ENCODE measurements at places on chromosomes 1 and 21.

- H3K36me3 ChIP-seq = no peaks in the 10 kb centered on the region
- peaks cover 4% of the 10 kb centered on the region for H3K4me1 ChIP-seq
- H3K27ac ChIP-seq = no peak overlapping the region
- peaks cover 1% of the 10 kb centered on the region for H3K27me3 ChIP-seq
- no peak overlapping the region for H3K4me3 ChIP-seq
Observed at GRCh38 chr1:227333423-227333822, 15.1 kb upstream of the CDC42BPA start.

GRCh38 chr1:42334240-42335049 is 590 bp downstream of the FOXJ3 start:
- H3K4me1 ChIP-seq = peaks cover 35% of the 10 kb centered on the region
- H3K4me3 ChIP-seq = peak overlapping the region; percentile 87
- no peak for DNase-seq
- peak overlapping the region; percentile 58 for H3K27ac ChIP-seq
- H3K36me3 ChIP-seq = peaks cover 9% of the 10 kb centered on the region
- H3K27me3 ChIP-seq = no peaks in the 10 kb centered on the region

DNA sequence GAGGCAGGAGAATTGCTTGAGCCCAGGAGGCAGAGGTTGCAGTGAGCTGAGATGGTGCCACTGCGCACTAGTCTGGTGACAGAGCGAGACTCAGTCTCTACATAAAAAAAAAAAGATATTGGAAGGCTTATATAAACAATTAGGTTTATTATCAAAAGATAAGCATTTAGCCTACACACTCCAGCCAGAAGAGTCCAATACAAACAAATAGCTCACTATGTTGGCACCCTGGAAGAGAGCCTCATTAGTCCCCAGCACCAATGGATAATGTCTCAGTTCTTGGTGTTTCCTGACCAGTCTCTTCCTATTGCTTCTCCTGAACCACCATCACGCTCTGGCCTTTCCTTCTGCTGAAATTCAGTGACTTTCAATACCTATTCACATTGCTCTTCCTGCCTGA is 48.6 kb upstream of the ATP1A1 start:
- DNase-seq = no peak
- no peaks in the 10 kb centered on the region for H3K27me3 ChIP-seq
- no peak overlapping the region for H3K27ac ChIP-seq
- H3K36me3 ChIP-seq = no peaks in the 10 kb centered on the region
- peaks cover 37% of the 10 kb centered on the region for H3K4me1 ChIP-seq

DNA sequence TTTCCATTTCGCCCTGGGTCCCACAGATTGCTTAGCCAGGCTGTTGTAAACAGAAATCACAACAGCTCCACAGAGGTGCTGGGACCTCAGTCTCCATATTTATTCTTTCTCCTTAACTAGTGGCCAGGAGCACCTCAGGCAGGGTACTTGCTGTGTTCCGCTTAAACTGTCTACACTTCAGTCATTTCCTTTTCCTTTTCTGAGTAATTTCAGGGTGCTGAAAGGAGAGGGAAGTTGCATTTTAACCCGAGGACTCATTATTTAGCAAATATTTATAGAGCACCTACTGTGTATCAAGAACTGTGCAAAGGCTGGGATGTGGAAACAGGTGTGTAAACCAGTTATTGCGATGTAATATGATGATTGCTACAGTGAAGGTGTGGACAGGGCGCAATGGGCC is 41.9 kb downstream of the ACP6 start:
- H3K4me1 ChIP-seq = peaks cover 30% of the 10 kb centered on the region
- peak overlapping the region; percentile 19 for H3K27ac ChIP-seq
- peak overlapping the region; percentile 20 for H3K4me3 ChIP-seq
- DNase-seq = no peak
- H3K36me3 ChIP-seq = peaks cover 13% of the 10 kb centered on the region

DNA sequence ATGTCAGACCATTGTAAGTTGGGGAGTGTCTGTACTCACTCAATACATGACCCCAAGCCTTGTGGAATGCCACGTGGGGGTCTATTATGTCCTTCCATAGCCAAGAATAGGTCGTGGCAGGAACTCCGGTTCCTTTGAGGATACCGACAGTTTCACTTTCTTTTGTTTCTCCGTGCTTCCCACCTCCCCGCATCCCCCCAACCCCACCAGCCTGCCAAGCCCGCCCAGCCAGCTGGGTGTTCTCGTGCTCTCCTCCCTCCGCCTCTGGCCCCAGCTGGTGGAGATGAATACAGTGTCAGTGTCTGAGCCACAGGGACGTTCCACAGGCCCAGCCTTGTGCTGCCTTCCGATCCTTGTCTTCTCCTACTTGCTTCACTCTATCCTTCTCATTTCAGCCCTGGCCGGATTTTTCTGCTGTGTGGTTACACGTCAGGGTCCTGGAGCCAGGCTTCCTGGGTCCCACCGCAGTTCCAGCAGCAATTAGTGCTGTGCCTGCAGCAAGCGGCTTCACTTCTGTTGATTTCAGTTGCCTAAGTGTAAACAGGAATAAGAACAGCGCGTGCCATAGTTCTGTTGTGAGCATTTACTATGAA is 4.1 kb upstream of the AGTRAP start:
- peak overlapping the region; percentile 51 for H3K27ac ChIP-seq
- peak overlapping the region; percentile 62 for H3K4me3 ChIP-seq
- no peaks in the 10 kb centered on the region for H3K36me3 ChIP-seq
- H3K27me3 ChIP-seq = peaks cover 1% of the 10 kb centered on the region
- peaks cover 37% of the 10 kb centered on the region for H3K4me1 ChIP-seq

DNA sequence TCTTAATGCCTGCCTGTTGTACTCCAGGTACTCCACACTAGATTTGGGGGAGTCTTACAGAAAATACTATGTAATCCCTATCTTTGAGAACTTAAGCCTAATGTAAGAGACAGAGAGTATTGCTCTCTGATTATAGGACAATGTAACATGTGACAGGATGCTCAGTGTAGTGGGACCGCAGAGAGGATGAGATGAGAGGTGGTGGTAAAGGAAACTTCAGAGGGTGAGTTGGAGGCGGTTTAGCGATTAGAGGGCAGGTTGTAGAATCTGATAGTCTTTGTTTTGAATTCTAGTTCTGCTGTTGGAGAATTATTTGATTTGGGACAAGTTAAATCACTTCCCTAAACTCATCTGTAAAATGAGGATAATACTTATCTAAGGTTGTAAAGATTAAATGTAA is 5.4 kb downstream of the SOAT1 start:
- H3K4me3 ChIP-seq = peak overlapping the region; percentile 13
- peaks cover 52% of the 10 kb centered on the region for H3K4me1 ChIP-seq

DNA sequence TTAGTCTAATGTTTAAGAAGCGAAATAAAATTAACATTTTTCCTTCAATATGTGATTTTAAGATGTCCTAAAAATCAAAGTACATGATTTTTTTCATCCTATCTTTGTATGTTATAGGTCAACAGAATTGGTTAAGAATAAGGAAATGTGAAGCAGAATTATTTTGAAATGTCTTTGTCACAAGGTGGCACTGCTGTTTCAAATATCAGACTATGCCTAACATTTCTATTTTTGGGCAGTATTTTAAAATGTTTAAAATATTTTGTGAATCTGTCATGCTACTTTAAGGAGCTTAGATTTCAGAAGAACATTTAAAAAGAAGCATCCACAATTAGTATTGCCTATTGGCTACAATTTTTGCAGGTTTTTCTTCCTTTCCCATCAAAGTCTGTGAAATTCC is 38.7 kb downstream of the AMY1C start:
- no peak overlapping the region for H3K4me3 ChIP-seq
- H3K36me3 ChIP-seq = no peaks in the 10 kb centered on the region
- H3K4me1 ChIP-seq = no peaks in the 10 kb centered on the region
- DNase-seq = no peak

- no peak for DNase-seq
- H3K27me3 ChIP-seq = peaks cover 20% of the 10 kb centered on the region
- H3K36me3 ChIP-seq = no peaks in the 10 kb centered on the region
- no peak overlapping the region for H3K27ac ChIP-seq
Observed at GRCh38 chr1:210332233-210332632, 3.5 kb downstream of the HHAT start.

GRCh38 chr1:55353707-55354620 is 138.8 kb upstream of the USP24 start:
- peaks cover 18% of the 10 kb centered on the region for H3K27me3 ChIP-seq
- H3K27ac ChIP-seq = no peak overlapping the region
- DNase-seq = no peak
- no peaks in the 10 kb centered on the region for H3K4me1 ChIP-seq
- no peak overlapping the region for H3K4me3 ChIP-seq
- H3K36me3 ChIP-seq = no peaks in the 10 kb centered on the region

DNA sequence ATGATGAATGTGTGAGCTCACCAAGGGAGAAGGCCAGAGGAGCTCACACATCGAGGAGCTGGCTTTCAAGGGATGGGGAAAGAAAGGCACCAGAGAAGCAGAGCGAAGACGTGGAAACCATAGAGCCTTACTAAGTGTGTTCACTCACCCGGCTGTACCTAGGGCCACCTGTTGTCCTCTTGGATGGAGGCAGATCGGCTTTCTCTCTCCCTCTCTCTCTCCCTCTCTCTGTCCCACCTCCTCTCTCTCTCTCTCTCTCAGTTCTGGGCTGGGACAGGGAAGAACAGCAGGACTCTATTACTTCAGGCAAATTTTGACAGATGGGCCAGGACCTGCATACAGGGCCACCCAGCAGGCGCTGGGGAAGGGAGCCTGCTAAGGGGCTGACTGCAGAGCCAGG is 64.8 kb downstream of the HIVEP3 start:
- H3K36me3 ChIP-seq = peaks cover 3% of the 10 kb centered on the region
- H3K27ac ChIP-seq = no peak overlapping the region
- peaks cover 15% of the 10 kb centered on the region for H3K4me1 ChIP-seq
- no peak for DNase-seq

DNA sequence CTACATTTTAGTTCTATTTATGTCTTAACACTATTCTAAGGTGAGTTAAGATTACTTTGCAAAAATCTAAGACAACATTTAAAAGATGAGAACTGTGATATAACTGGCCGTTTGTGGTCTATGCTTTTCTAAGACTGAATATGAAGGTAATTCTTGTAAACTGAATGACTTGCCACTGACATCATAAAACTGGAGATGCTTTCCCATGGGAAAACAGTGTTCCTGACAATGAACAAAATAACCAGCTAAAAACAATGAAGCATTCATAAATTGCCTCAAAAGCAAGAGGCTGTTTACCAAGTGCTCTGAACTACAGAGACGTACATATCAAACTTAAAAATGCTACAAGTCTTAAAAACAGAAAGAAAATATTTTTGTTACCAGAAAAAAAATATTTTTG is 54.7 kb downstream of the APP start:
- no peaks in the 10 kb centered on the region for H3K27me3 ChIP-seq
- H3K4me1 ChIP-seq = peaks cover 11% of the 10 kb centered on the region

DNA sequence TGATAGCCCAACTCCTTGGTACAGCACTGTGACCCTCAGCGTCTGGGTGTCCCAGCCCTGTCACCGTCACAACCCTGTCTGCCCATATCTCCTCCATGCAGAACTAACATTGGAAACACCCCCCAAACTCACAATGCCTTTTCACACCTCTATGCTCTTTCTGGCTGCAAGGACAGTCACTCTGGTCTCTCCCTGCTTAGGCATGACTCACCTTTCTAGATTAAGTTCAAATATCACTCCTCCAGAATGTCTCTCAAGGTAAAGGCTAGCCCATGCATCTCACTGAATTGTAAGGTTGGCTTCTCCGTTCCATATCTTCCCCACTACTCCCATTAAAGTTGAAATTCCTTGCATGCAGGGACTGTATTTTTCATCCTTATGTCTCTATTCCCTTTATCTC is 17.0 kb upstream of the CAPN8 start:
- H3K27ac ChIP-seq = no peak overlapping the region
- no peak for DNase-seq
- H3K27me3 ChIP-seq = peaks cover 27% of the 10 kb centered on the region
- no peak overlapping the region for H3K4me3 ChIP-seq

DNA sequence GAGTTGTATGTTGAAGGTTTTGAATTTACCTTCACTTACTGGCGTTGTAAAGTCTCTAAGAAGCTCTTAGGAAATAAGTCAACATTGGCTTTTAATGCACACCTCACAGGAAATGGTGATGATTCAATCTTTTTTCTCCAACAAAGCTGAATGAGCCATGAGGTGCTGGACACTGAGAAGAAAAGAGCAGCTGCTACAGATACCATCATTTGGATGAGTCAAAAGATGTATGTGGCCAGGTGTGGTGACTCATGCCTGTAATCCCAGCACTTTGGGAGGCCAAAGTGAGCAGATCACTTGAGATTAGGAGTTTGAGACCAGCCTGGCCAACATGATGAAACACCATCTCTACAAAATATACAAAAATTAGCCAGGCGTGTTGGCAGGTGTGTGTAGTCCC is 3.3 kb upstream of the IL23R start:
- H3K4me3 ChIP-seq = no peak overlapping the region
- DNase-seq = peak; percentile 40
- peaks cover 3% of the 10 kb centered on the region for H3K36me3 ChIP-seq
- H3K27ac ChIP-seq = peak overlapping the region; percentile 58
- peaks cover 41% of the 10 kb centered on the region for H3K4me1 ChIP-seq

DNA sequence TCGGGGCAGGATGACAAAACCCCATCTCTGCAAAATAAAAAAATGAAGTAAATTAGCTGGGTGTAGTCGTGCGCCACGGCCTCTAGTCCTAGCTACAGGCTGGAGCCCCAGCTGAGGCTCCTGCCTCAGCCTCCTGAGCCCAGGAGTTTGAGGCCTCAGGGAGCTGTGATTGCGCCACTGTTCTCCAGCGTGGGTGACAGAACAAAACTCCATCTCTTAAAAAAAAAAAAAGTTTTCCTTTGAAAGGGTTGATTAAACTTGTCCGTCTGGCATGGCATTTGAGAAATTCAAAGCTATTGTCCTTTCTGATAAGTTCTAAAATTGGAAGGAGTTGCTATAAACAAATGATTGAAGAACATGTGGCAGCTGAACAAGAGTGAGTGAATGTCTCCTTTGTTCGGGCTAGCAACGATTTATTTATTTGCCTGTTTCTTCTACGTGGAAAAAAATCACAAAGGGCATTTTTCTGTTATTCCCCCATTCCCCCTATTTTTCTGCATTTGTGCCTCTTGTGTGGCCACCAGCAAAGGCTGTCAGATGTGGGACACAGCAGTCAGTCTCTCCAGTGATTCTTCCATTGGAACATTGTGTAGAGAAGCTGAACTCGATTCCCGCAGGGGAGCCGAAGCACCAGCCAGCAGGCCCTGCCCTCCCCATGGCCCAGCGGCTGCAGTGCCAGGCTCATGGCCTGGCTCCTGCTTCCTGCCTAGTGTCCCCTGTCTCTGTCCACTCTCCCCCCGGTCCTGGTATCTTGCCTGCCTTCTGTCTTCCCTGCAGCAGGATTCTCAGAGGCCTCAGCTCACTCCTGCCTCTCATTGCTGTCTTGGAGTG is 21.5 kb upstream of the PWP2 start:
- H3K36me3 ChIP-seq = peaks cover 96% of the 10 kb centered on the region
- H3K4me1 ChIP-seq = peaks cover 80% of the 10 kb centered on the region
- no peak for DNase-seq
- H3K27me3 ChIP-seq = no peaks in the 10 kb centered on the region

DNA sequence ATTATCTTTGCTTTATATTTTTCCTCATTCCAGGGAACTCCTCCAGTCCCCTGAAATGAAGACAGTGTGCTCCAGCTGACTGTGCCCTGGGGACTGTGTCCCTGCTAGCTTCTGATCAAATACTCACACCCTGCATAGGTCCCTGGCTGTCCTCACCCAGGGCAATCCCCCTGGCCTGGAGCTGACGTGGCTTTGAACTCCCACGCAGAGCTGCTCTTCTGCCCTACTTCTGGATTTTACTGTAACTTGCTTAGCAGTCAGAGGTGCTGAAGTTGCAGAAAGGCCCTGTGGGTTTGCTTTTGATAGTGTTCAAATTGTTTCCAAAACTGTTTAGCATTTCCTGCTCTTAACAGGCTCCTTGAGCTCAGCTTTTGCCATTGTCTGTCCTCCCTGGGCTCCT is 186.5 kb downstream of the FASLG start:
- H3K36me3 ChIP-seq = no peaks in the 10 kb centered on the region
- peaks cover 18% of the 10 kb centered on the region for H3K4me1 ChIP-seq
- DNase-seq = peak; percentile 22
- H3K27ac ChIP-seq = peak overlapping the region; percentile 53
- no peak overlapping the region for H3K4me3 ChIP-seq

Measured in activated T-helper 2 cell treated with anti-CD3 and anti-CD28 coated beads, Interferon-gamma antibody, Interleukin-2, Interleukin-4, amounts not matched to agents 10 μg/mL and 5 μg/mL and 100 μg/mL, durations not matched to agents 14 hours and 24 hours and 36 hours (primary cell).